ENCODE measurements at places on chromosomes 12 and 14. TPM values are rescaled to one million over a fixed set of nuclear protein-coding genes. Genes with fewer than 3 reads are reported as not detected.
A peak's percentile ranks its signal among the peaks of the same experiment; 100 is the strongest.

DNA sequence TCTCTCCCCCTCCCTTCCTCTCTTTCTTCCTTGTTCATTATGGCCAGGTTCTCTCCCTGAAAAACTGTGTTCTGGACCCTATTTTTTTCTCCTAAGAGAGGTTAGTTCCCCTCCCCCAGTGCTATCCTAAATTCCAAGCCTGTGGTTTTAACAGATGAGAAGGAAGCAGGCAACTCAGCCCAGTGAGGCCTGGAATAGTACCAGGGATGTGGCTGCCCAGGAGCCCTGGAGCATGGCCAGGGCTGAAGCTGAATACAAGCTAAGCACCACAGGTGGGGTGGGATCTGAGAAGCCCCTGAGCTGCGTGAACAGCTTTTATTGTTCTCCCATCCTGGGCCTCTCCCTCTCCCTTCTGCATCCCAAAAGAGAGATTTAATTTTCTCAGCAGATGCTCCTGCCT lies 1581.3 kb upstream of the TMEM132C start:
- H3K4me3 ChIP-seq = no peak overlapping the region
- no peaks in the 10 kb centered on the region for H3K36me3 ChIP-seq
- no peaks in the 10 kb centered on the region for H3K27me3 ChIP-seq
- H3K4me1 ChIP-seq = no peaks in the 10 kb centered on the region
- DNase-seq = no peak

- H3K27ac ChIP-seq = no peak overlapping the region
- DNase-seq = no peak
- H3K4me3 ChIP-seq = no peak overlapping the region
- H3K27me3 ChIP-seq = no peaks in the 10 kb centered on the region
- H3K36me3 ChIP-seq = no peaks in the 10 kb centered on the region
- H3K4me1 ChIP-seq = peaks cover 34% of the 10 kb centered on the region
Observed at GRCh38 chr14:38868399-38869290, 234.4 kb downstream of the SEC23A start.

- H3K4me1 ChIP-seq = no peaks in the 10 kb centered on the region
- H3K27me3 ChIP-seq = no peaks in the 10 kb centered on the region
- peaks cover 4% of the 10 kb centered on the region for H3K36me3 ChIP-seq
Observed at GRCh38 chr14:31278883-31279282, 71.3 kb upstream of the HECTD1 start.

- H3K36me3 ChIP-seq = no peaks in the 10 kb centered on the region
- H3K27ac ChIP-seq = no peak overlapping the region
- H3K4me1 ChIP-seq = no peaks in the 10 kb centered on the region
- no peaks in the 10 kb centered on the region for H3K27me3 ChIP-seq
Observed at GRCh38 chr12:25573346-25573745, 20.3 kb upstream of the LMNTD1 start.

- H3K4me1 ChIP-seq = peaks cover 12% of the 10 kb centered on the region
- H3K36me3 ChIP-seq = no peaks in the 10 kb centered on the region
- H3K27me3 ChIP-seq = no peaks in the 10 kb centered on the region
- H3K4me3 ChIP-seq = no peak overlapping the region
Observed at GRCh38 chr14:29919845-29920244, 7.8 kb downstream of the PRKD1 start.

DNA sequence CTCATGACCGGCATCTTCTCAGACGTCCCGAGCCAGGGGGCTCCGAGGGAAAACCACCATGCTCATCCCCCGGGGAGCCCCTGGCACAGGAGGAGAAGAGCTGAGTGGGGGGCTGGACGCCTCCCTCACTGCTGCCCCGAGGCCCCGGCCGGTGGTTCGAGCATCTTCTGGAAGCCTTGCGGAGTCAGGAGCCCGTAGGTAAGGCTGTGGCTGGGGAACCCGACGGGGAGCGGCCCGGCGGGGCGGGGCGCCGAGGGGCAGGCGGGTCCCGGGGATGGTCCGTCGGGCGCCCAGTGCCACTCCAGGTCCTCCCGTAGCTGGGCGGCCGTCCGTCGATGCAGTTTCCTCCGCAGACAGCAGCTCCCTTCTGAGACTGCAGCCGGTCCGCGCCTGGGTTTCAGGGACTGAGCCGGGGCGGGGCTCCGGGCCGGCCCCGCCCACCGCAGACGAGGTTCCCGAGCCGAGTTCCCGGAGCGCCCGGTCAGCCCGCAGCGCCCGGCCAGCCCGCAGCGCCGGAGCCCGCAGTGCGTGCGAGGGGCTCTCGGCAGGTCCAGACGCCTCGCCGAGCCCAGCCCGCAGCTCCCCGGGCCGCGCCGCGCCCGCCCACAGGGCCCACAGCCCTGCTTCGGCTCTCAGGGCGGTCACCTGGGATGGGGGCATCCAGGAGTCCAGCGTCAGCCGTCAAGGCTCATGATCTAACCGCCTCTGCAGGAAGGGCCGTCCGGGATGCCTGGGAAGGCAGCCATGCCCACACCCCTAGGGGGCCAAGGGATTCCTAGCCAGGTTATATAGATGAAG lies at the start of gene PGF:
Gene PGF, minus strand, starts transcription at position 369 of the 798 bp plus-strand sequence. Its CDS starts 355 bp downstream, at position 14.
- H3K27me3 ChIP-seq = no peaks in the 10 kb centered on the region
- DNase-seq = no peak
- no peaks in the 10 kb centered on the region for H3K36me3 ChIP-seq
- H3K27ac ChIP-seq = peak within 1 kb of the TSS; percentile 1
- peak within 1 kb of the TSS; percentile 62 for H3K4me3 ChIP-seq

- peaks cover 75% of the 10 kb centered on the region for H3K4me1 ChIP-seq
- no peak for DNase-seq
- peak overlapping the region; percentile 62 for H3K27ac ChIP-seq
- no peak overlapping the region for H3K4me3 ChIP-seq
- no peaks in the 10 kb centered on the region for H3K36me3 ChIP-seq
Observed at GRCh38 chr12:3154006-3154405, 76.8 kb downstream of the TSPAN9 start.

DNA sequence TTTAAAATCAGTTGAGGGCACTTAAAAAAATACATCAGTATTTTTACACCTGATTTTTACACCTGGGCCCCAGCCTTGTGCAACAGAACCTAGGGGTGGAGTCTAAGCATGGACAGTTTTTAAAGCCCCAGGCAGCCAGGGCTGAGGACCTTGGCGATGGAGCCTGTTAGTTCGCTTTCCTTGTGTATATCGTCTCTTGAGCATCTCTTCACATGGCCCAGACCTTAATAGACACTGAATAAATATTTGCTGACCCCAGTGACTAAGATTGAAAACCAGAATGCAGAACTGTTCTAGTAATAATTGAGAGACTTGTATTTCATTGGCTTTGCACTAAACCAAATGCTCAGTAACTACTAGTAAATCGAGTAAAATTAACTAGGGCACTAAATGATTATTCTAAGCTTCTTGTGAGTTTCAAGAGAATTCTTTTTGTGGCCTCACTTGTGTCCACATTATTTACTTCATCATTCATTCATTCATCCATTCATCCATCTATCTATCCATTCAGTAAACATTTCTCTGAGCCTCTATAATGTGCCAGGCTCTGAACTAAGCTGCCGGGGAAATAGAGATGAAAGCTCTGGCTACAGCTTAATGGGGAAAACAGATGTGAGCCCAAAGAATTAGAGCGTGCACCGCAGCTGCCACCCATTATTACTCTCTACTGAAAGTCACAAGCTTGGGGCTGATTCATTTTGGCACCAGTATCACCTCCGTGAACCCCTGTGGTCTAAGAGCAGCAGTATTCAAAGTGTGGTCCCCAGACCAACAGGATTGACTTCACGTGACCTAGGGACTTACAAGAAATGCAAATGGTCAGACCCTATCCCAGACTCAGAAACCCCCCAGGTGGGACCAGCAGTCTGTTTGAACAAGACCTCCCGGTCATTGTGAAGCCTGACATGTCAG lies 30.7 kb upstream of the BCL7A start:
- no peaks in the 10 kb centered on the region for H3K36me3 ChIP-seq
- DNase-seq = no peak
- no peaks in the 10 kb centered on the region for H3K4me1 ChIP-seq
- no peaks in the 10 kb centered on the region for H3K27me3 ChIP-seq

DNA sequence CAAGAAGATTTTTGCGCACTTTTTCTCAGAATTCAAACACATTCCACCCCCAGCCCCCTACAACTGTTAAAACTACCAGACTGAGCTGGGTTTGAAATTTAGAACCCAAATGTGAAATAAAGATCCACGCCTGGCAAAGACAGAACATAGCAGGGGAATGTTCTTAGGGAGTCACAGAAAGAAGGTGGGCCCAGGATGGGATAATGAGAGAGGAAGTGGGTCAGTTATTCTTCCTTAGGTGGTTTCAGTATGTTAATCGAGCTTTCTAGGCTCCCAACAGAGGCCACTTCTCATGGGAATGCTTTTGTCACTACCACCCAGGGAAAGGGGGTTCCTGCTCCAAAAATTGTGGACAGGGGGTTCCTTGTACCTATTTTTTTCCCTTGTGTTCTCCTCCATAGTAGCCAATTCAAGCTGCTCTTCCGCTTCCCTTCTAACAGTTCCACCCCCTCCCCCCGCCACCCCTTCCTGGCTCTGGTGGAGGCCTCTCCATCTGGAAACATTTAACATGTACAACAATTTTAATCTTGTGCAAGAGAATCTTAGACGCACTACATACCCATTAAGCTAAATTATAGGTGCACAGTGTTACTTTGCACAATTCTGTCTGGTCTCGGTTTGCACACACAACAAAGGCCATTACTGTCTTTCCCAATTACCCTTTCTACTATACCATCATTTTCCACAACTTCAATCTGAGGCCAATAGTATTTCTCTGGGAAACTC lies 218.1 kb downstream of the MON2 start:
- no peak overlapping the region for H3K4me3 ChIP-seq
- DNase-seq = no peak
- peaks cover 4% of the 10 kb centered on the region for H3K36me3 ChIP-seq
- H3K27ac ChIP-seq = peak overlapping the region; percentile 93

DNA sequence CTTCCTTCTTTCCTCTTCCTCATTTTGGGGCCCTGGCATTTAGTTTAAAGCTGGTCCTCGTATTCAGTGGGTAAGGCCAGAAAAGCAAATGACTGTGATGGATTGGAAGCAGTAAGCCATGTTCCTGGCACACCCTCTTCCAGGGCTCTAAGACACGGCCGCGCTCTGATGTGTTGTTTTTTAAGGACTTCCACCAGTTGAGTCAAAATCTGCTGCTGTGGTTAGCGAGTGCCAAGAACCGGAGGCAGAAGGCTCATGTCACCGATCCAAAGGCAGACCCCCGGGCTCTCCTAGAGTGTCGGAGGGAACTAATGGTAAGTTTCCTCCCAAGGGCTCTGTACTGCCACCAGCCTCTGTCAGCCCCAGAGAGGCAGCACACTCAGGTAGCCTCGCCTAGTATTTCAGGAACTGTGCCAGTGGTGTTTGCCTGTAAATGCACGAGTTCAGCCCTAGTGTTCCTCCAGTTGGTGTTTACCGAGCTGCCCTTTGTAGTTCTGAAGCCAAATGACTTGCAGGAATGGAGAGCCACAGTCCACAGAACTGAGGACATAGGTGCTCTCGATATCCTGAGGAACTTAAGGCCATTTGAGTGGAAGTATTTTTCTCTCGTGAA lies 72.7 kb downstream of the ESR2 start:
- no peak for DNase-seq
- H3K27me3 ChIP-seq = no peaks in the 10 kb centered on the region
- peaks cover 31% of the 10 kb centered on the region for H3K36me3 ChIP-seq
- H3K27ac ChIP-seq = no peak overlapping the region
- peaks cover 31% of the 10 kb centered on the region for H3K4me1 ChIP-seq

- no peaks in the 10 kb centered on the region for H3K27me3 ChIP-seq
- no peak overlapping the region for H3K4me3 ChIP-seq
- peaks cover 2% of the 10 kb centered on the region for H3K36me3 ChIP-seq
- H3K4me1 ChIP-seq = peaks cover 47% of the 10 kb centered on the region
- peak overlapping the region; percentile 13 for H3K27ac ChIP-seq
Observed at GRCh38 chr14:68386446-68386845, 406.4 kb downstream of the ZFP36L1 start.

DNA sequence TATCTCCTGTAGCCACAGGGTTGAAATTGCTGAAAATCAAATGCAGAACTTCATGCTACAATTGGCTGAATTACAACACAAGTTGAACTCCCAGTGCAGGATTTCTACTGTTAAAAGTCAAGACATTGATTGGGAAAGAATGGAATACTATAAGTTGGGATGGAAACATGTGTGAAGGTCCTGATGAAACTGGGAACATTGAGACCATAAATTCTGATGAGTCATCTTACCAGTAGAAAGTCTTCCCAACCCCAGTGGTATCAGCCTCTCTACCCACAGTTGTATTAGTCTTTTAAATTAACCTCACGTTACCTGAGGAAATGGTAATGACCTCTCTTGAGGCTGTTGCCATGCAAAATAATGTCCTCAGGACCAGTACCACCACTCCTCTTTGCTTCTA lies 27.4 kb upstream of the DYRK2 start:
- no peak for DNase-seq
- no peaks in the 10 kb centered on the region for H3K36me3 ChIP-seq
- H3K4me1 ChIP-seq = peaks cover 5% of the 10 kb centered on the region
- no peak overlapping the region for H3K27ac ChIP-seq
- no peaks in the 10 kb centered on the region for H3K27me3 ChIP-seq
- H3K4me3 ChIP-seq = no peak overlapping the region

DNA sequence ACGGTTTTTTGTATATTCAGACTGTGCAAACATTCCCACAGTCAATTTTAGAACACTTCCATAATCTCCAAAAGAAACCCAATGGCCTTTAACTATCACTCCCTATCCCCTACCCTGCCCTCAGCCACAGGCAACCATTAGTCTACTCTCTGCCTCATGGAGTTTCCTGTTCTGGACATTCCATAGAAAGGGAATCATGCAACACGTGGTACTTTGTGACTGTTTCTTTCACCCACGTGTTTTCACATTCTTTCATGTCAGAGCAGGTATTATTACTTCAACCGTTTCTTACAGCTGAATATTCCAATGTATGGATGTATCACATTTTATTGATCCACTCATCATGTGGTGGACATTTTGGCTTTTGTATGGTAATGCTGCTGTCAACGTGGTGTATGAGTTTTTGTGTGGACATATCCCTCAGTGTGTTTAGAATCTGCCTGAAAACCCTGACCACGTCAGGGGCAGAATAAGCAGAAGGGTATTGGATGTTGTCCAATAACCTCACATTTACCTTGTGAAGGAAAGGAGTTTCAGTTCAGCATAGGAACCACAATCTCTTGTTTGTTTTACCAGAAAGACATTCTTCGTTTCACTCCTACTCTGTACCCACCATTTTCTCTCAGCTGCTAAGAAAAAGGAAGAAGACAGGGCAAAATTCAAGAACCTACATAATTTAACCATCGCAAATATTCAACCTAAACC lies 107.5 kb upstream of the DYRK2 start:
- no peaks in the 10 kb centered on the region for H3K36me3 ChIP-seq
- H3K27me3 ChIP-seq = no peaks in the 10 kb centered on the region
- H3K4me3 ChIP-seq = no peak overlapping the region
- no peak for DNase-seq
- peaks cover 26% of the 10 kb centered on the region for H3K4me1 ChIP-seq

GRCh38 chr12:102806592-102806991 lies 110.5 kb downstream of the PAH start:
- H3K27ac ChIP-seq = no peak overlapping the region
- no peak for DNase-seq
- H3K36me3 ChIP-seq = no peaks in the 10 kb centered on the region
- peaks cover 4% of the 10 kb centered on the region for H3K27me3 ChIP-seq
- no peak overlapping the region for H3K4me3 ChIP-seq

GRCh38 chr12:104171785-104172569 lies 34.0 kb upstream of the NFYB start:
- DNase-seq = no peak
- no peaks in the 10 kb centered on the region for H3K36me3 ChIP-seq
- no peaks in the 10 kb centered on the region for H3K27me3 ChIP-seq
- peaks cover 6% of the 10 kb centered on the region for H3K4me1 ChIP-seq
- H3K27ac ChIP-seq = no peak overlapping the region
- H3K4me3 ChIP-seq = no peak overlapping the region

GALNT6 gene
- 14.3 TPM for total RNA-seq

GPR132 gene
- total RNA-seq = 1.1 TPM

FGF23 gene
- not detected for total RNA-seq

CLMN gene
- 117 TPM for total RNA-seq

ANO4 gene
- total RNA-seq = 4.5 TPM

ARHGDIB gene
- total RNA-seq = 28.5 TPM

DPY19L2 gene
- 19.0 TPM for total RNA-seq

BMAL2 gene
- 3.8 TPM for total RNA-seq
